NCI-H82 (cell line): ENCODE measurements at places on chromosomes 16 and 17.

DNA sequence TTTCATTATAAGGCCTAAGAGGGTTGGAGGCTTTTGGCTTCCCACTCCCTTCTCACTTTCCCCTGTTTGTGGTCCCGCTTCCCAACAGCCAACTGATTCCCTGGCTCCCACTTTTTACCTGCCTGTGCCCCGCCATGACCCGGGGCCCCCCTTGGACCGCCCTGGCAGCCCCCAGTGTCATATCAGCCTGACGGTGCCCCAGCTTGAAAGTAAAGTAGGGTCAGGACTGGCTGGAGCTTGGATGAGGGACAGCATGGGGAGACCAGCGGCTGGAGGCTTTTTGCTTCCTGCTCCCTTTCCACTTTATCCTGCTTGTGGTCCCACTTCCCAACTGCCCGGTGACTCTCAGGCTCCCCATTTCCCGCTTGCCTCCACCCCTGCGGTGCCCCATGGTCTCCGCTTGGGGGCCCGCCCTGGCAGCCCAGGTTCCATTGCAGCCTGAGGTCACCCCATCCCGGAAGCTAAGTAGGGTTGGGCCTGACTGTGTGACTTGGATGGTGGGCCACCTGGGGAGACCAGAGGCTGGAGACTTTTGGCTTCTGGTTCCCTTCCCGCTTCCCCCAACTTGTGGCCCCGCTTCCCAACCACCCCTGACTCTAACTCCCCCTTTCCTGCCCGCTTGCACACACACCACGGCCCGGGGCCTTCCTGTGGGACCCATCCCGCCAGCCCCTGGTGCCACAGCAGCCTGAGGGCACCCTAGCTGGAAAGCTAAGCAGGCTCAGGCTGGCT lies 2274.7 kb downstream of the TP53TG3F start:
- no peak for DNase-seq

GRCh38 chr17:38354466-38354865 lies 2.8 kb downstream of the SOCS7 start:
- no peak for DNase-seq

GRCh38 chr17:39659279-39660010 lies 5.7 kb upstream of the TCAP start:
- no peak for DNase-seq

DNA sequence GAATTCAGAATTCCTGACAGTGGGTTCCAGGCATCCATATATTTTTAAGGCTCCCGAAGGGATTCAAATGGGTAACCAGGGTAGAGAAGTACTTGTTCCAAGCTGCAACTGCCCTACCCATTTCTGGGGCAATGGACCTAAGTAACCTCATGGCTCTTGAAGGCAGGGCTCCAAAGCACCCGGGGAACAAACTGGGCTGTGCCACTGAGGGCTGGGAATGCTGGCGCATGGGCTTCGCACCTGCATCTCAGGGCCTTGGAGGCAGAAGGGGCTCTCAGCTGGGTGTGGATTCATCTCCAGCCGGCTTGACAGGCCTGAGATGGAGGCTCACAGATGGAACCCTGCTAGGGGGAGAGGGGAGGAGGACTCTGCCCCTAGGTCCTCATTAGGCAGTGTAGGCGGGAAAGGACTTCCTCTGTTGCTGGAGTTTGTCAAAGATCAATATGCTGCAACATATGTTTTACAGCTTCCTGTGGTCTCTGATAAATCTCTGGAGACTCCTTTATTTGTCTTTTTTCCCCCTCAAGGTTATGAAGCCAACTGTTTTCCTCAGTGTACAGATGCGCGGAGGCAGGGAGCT lies 232.3 kb upstream of the NLRP1 start:
- DNase-seq = peak; percentile 63

DNA sequence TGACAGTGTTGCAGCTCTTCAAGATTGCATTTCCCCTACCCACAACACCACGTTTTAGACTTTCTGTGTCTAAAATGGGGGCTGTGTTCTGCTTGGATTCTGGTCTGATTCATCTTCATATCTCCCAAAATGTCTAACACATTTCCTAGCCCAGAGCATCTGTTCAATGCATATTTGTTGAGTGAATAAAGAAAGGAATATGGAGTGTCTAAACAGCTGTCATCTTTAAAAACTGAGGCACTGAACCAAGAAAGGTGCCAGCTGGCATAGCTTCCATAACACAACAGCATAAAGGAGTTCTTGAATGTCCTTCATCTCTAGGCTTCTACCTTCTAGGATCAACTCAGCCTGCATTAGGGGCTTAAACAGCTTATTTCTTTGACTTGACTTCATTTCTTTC lies 67.4 kb downstream of the CDH11 start:
- DNase-seq = no peak

DNA sequence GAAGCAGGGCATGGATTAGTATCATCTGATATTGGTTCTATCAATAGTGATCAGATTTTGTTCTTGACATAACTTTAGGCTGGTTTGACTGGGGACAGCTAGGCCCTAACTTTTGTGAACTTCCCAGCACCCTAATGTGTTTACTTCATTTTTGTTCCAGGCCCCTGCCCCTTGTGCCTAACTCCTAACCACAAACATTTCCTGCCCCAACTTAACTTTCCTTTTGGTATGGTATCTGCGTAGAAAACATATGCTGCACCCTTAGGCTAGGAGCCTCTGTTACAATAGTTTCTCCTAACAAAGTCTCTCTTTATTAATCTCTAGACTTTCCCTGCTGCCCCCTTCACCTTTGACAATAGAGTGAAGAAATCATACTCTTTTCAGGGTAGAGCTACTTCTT lies 2.5 kb downstream of the ADPRM start:
- DNase-seq = no peak

GRCh38 chr16:82379551-82379950 lies 209.5 kb upstream of the MPHOSPH6 start:
- DNase-seq = peak; percentile 16

DNA sequence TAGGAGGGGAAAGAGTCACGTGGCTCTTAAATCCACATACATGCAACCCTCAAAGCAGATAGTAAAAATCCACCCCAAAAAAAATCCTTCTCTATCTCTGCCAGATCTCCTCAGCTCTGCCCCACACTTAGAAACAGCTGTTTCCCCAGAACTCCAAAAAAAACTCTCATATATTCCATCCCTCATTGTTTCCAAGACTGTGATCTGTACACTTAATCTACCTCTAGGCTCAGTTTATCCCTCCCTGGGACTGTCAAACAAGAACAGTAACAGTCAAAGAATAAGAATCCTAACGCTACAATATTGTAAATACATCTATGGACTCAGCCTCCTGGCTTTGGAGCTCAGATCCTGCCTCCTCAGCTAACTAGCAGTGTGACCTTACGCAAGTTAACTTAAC lies 11.6 kb downstream of the CUEDC1 start:
- no peak for DNase-seq

DNA sequence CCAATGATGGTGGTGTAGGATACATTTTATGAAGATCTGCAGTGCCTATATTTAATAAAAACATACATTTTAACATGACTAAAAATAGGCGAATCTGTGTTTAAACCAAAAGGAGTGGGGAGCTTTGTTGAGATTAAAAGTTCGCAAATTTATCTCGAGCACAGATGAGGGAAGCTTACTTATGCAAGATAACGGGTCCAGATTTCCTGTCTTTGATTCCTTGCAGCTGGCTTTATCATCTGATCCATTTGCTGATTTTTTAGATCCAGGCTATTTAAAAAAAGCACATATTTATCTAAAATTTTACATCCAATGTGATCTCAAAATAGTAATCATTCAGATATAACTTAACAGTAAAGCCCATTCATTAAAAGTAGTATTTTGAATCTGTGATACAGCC lies 57.0 kb upstream of the INTS2 start:
- DNase-seq = no peak

DNA sequence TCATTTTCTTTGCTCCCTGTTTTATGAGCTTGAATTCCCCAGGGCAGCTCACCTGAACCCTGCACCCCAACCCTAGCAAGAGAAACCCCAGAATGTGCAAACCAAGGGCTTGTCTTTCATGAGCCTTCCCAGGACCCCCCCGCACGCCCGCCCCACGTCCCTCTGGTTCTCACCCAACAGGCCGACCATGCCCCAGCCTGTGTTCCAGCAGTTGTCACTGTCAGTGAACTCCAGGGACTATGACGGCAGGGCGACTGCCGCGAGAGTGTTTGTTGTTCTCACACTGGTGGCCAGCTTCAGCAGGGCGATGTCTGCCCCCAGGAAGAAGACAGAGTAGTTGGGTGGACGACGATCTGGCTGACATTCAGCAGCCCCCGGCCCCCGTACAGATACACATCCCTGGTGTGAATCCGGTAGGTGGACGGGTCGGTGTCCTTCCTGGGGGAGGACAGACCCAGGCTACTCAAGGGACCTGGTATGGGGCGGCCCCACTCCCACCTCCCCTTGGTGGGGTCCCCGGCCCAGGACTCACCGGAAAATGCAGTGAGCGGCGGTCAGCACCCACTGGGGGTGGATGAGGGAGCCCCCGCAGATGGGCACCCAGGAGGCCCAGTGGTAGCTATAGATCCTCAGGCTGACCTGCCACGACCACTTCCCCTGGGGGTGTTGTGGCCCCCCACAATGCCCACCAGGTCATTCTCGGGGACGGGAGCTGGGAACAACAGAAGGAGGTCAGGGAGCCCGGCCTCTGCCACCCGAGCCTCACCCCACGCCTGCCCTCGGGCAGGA lies 20.1 kb downstream of the TPSD1 start:
- no peak for DNase-seq

- DNase-seq = no peak
Measured at GRCh38 chr16:69523566-69524305, 42.0 kb upstream of the NFAT5 start.

DNA sequence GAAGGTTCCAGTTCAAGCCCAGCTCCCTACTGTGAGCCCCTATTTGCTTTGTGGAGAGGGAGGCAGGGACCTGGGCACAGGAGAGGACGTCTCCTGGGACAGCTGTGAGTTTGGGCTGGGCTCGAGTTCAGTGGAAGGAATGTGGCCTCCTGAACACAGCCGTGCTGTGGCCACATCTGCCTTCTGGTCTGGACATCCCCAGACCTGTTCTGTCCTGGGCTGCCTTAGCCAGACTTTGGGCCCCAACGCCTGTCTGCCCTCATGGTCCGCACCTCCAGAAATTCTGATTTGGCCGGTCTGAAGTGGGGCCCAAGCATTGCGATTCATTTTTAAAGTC lies 60.4 kb upstream of the LGALS9 start:
- DNase-seq = no peak

GRCh38 chr17:8155231-8155995 lies 3.2 kb upstream of the PER1 start:
- no peak for DNase-seq

DNA sequence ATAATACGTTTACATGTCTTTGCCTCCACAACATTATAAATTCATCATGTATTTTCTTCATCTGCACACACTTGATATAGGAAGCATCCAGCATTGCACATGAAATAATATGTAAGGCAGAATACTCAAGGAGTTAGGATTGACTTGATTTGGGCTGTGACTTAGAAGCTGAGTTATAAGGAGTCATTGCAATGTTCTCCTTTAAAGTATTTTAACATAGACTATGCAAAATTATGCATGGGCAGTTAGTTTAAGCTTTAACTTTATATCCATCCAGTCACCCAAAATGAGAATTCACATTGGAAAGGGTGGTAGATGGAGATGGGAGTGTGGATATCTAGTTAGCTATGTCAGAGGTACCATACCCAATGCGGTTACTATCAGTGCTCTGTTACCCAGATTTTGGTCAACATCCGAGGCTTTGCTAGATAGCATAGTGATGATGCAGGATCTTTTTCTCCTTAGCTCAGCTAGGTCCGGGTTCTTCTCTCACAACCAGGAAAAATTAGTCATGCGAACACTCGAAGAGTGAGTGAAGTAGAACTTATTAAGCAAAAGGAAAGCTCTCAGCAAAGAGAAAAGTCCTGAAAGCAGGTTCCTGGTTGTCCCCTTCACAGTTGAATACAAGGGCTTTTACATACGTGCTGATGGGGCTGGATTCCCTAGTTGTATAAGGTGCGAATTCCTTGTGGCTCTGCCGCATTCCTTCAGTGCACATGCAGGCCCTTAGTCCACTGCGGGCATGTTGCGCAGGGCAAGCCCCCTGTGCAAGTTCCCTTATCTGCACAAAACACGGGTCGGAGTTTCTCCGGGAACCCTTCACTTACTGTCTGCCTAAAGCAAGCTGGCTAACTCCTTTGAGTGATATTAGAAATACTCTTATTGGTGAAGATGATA lies 73.1 kb upstream of the FAM20A start:
- DNase-seq = no peak

DNA sequence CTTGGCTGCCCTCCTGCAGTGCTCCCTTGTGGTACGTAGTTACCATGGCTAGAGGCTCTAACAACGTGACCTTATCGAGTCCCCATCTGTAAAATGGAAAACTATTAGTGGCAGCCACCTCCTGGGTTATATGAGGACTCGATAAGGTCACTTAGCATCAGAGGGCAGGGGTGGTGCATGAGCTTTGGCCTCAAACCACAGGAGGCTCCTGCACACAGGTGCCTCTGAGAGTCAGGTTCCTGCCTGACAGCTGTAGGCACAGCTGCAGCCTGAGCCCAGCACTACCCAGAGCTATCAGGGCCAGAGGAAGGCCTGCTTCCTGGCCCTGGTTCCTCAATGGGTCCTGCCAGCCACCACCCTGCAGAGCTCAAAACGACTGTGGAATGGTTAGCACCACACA lies 57.2 kb upstream of the SEC14L1 start:
- no peak for DNase-seq

- DNase-seq = no peak
Measured at GRCh38 chr16:59684911-59685310, 950.8 kb upstream of the GOT2 start.

DNA sequence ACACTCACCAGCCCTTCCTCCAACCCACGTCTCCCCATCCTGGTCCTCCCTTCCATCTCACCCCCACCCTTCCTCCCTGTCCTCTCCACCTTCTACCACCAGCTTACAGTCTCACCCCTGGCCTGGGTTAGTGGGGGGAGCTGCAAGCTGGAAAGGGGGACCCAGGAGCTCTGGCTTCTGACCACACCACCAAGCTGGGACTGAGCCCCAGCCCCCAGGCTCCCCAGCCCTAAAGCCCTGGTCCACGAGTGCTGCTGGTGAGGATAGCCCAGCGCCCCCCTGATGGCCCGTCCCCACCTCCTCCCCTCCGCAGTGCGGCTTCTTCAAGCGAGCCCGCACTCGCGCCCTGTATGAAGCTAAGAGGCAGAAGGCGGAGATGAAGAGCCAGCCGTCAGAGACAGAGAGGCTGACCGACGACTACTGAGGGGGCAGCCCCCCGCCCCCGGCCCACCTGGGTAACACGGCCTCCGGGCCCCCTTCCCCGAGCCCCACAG lies 7.2 kb upstream of the PDK2 start:
- DNase-seq = no peak

GRCh38 chr17:11625878-11626277 lies 27.6 kb downstream of the DNAH9 start:
- DNase-seq = no peak

GRCh38 chr17:74529243-74529642 lies 2.0 kb downstream of the CD300LB start:
- DNase-seq = no peak

GRCh38 chr17:1203111-1203966 lies 23.6 kb upstream of the ABR start:
- peak; percentile 94 for DNase-seq

DNA sequence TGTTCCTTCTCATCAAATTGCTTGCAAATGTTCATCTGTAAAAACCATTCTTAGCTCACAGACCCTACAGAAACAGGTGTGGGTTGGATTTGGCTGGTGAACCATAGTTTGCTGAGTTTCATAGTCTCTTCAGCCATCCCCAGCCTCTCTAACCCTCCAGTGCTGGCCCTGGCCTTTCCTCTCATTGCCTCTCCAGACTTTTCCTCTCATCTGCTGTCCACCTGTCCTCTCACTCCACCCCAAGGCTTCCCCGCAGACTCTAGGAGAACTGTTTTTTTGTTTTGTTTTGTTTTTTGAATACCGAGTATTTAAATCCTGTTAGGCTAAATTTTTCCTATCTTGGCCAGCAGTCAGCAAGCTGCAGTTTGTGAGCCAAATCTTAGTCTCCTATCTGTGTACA lies 41.1 kb downstream of the MEOX1 start:
- no peak for DNase-seq
